ENCODE measurements at places on chromosomes 7 and 10. TPM values are rescaled to one million over a fixed set of nuclear protein-coding genes. Genes with fewer than 3 reads are reported as not detected.

The TAS2R5 gene
- total RNA-seq = 2.0 TPM

DNA sequence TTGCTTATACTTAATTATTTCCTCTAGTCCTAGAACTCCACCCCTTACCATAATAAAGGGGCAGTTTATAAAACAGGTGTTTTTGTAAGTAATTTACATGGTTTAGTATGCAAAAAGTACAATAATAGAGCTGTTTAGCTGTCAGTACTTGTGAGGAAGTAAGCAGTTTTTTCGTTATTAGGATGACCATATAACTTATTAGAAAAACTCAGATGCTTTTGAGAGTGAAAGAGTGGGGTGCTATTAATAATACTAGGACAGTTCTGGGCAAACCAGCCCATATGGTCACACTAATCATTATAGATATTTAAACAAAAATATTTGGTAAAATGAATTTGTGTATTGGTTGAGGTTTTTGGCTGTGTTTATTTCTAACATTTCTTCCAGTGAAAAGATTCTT, 201.9 kb upstream of the KAT6B start:
- no peak for DNase-seq

- peak; percentile 61 for DNase-seq
Measured at GRCh38 chr7:142714375-142714774, 34.9 kb upstream of the PRSS1 start.

DNA sequence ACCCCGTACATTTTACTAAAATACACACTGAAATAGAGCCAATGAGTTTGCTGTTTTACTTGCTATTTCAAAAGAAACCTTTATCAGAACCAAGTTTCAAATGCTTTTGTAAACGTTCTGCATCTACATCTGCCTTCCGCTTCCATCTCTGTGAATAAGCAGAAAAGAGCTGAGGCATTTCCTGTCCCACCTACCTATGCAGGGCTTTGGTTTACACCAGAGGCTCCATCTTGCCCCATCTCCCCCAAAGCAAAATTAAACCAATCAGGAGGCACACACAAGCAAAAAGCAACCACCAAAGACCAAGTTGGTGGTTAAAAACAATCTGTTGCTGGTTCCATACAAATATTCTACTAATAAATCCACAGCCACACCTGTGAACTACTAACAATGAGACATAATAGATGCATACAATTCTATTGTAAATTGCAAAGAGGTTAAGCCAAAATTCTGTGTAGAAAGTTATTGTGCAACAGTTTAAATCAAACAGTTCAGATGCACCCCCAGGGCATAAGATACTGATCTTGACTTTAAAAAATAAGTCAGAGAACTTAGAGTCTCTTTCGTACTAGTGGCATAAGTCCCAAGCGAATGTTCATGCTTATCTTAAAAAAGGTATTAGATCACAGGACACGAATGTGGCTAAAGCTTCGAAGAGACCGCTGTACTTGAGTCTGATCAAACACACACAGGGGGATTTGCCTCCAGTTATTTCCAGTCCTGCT, 83.9 kb downstream of the FGFR2 start:
- no peak for DNase-seq

DNA sequence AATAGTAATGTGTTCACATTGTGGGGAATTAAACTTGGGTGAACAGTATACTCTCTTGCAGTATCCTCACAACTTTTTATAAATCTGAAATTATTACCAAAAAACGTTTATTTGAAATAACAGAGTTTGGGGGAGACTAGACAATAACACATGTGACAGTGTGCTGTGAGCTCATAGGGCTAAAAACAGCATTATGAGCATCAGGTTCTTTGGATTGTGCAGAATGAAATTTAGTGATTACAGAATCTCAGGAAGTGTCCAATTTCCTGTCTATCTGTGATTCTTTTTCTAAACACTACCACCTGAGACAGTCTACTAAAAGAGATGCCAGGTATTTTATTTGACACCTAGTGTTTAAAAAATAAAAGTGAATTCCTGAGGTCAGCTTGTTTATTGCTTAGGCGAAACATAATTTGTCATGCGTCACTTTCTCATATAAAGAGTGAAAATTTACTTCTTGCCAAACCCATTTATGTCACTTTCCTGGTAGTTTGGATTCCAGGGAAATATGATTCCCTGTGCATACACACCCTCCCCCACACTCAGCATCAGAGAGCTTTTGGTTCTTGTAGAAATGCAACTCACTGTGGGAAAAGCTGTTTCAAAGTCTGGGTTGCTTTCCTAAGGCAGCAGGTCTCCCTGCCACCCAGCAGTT, 71.2 kb downstream of the AOAH start:
- no peak for DNase-seq

GRCh38 chr10:97034301-97034700, 151.5 kb downstream of the SLIT1 start:
- DNase-seq = no peak

DNA sequence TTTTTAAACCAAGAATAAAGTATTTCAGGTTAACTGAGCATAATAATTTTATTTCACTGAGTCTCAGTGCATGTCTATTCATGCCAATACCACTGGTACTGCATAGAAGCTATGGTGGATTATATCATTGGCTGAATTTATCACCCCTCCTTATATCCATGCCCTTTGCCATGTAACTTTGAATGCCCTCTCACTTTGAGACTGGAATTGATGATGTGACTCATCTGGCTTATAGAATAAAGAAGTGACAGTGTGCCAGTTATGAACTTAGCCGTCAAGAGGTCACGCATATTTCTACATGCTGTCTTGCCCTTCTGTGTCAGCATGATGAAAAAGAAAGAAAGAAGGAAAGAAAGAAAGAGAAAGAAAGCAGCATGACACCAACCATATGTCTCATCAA, 20.7 kb upstream of the ABLIM1 start:
- no peak for DNase-seq

Measured in naive thymus-derived CD4-positive, alpha-beta T cell (primary cell).